ENCODE measurements at places on chromosomes 16 and 17.

GRCh38 chr17:79272666-79273219, 198.1 kb downstream of the ENGASE start:
- DNase-seq, result no peak

DNA sequence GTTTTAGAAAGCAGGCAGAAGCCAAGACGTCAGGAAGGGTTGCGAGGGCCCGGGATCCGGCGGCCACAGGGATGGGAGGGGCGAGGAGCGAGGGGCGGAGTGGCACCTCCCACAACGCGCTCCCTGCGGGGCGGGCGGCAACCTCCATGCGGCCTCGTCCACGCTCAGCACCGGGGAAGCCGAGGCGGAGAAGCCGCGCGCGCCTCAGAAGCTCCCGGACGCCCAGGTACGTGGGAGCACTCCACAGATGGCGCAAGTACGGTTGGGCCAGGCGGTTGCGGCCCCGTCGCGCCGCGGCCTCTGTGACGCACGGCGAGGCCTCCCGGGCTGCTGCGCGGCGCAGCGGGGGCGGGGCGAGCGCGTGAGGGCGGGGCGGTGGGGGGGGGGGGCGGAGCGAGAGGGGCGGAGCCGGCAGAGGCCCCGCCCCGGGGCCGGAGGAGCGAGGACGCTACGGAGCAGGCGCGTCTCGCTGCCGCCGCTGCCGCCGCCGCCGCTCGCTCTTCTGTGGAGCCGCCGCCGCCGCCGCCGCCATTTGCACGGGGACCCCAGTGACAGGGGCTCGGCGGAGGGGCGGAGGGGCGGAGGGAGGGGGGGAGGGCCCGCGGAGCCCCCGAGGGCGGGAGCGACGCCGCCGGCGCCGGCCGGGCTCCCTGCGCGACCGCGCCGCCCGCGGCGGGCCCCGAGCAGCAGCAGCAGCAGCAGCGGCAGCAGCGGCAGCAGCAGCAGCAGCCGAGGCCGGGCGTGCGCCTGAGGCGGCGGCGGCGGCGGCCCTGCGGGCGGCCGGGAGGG, at the start of gene TENT4B:
TSS of gene TENT4B (plus strand) at position 500 of the 789 bp plus-strand sequence. CDS start 316 bp downstream, outside the sequence.
- DNase-seq, result peak; percentile 89

DNA sequence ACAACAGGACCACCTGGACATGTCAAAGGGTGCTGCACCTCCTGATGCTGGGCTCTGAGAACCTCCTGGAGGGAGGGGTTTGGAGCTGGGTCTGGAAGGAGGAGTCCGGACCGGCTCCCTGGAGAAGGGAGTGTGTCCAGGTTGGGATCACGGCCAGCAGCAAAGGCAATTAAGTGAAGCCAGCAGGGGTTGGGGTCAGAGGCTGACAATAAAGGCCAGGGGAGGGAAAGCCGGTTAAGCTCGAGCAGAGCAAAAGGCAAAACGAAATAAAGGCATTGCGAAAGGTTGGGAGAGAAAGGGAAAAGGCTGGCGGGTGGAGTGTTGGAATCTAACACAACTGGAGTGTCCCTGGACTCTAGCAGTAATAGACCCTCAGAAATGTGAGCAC, 992 bp upstream of the CACNG4 start:
- no peak for DNase-seq

GRCh38 chr16:29663807-29664090, 702 bp downstream of the SPN start:
- DNase-seq, result no peak

DNA sequence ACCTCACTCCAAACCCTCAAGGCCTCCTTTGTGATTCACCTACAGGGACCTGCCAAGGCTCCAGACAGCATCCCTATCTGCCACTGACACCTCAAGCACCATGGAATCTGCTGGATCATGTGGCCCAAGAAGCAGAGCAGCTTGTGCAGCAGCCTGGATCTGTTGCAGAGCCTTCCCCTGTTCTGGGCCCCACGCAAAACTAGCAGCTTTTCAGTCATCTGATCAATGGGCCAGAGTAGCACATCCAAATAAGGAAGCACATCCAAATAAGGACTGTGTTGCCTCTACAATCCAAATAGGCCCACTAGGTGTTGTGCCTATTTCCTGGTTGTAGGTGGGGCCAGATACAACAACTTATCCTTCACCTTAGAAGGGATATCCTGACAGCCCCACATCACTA, 97.1 kb upstream of the GNAO1 start:
- DNase-seq, result no peak

DNA sequence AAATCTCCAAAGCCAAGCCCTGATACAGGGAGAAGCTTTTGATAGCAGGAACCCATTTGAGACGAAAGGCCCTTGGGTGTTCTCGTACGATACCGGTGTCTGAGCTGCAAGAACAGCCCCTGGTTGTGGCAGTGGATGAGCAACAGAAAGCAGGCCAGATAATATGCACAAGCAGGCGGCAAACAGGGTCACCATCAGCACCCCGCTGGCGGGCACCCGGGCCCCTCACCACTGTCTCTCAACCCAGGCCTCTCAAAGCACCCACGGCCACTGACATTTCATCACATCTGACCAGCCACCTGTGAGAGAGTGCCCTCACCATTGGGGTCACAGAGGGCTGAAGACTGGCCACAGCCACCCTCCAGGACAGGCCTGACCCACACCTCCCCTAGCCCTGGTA, 230.4 kb downstream of the C16orf78 start:
- DNase-seq, result no peak

DNA sequence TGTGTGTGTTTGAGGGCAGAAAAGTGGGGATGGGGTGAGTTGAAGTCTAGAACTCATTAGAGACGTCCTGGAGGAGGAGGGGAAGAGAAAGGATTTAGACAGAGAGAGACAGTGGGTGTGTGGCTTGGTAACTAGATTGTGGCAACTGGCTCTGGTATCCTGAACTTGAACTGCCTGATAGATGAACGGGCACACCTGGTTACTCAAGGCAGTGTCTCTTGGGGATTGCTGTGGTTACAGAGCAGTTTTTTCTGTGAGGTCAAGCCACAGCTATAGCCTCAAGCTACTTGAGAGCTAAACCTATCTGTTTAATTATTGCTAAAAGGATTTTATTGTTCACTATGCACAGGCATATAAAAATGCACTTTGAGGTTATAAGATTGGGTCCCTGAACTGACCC, 29.8 kb upstream of the MYH2 start:
- no peak for DNase-seq

- peak; percentile 20 for DNase-seq
Measured at GRCh38 chr17:73750975-73751374, 106.7 kb upstream of the SDK2 start.

GRCh38 chr16:73226675-73227074, 178.7 kb upstream of the ZFHX3 start:
- no peak for DNase-seq

DNA sequence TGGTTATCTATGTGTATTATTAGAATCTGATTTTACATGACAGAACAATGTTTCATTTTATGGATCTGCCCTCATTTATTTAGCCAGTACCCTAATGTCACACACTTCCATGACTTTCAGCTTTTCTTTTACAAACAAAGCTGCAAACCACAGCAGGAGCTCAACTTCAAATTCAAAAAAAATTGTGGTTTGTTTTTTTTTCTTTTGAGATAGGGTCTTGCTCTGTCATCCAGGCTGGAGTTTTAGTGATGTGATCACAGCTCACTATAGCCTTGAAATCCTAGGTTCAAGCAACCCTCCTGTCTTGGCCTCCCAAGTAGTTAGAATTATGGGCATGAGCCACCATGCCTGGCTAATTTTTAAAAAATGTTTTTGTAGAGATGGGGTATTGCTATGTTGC, 8.2 kb upstream of the MPRIP start:
- DNase-seq, result no peak
